ENCODE measurements at places on chromosomes 5 and 9.
A peak's percentile ranks its signal among the peaks of the same experiment; 100 is the strongest.

DNA sequence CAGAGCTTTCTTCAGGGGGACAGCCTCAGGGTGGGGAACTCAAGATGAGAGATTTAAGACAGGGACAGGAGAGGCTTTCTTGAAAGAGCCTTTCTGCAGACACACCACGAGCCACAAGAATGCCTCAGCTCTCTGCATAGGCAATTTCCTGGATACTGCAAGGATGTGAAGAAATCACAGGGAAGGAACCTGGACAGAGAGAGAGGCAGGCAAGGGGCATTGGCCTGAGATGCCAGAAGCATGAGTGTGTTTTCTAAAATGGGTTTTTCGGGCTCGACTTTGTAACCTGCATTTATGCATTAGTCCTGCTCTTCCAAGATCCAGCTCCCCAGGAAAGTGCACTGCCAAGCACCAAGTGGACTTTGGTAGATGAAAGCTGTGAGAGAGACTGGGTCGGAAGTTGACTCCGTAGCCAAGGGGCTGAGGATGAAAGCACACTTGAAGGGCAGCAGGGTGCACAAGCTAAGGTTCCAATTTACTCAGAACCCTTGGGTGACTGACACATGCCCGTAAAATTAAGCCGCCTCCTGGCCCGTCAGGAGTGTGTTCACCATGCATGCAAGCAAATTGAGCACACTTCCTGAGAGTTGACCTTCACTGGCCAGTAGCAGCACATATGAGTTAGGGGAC lies 90.9 kb downstream of the CFAP90 start:
- DNase-seq: no peak

- no peak for DNase-seq
Observed at GRCh38 chr9:115808108-115808507, 345.5 kb upstream of the PAPPA start.

- no peak for DNase-seq
Observed at GRCh38 chr9:98596486-98596885, 112.2 kb downstream of the GABBR2 start.

GRCh38 chr9:115191667-115192066 lies 73.7 kb upstream of the TNC start:
- DNase-seq: no peak

GRCh38 chr9:122004589-122004988 lies 88.5 kb downstream of the TTLL11 start:
- DNase-seq: no peak

GRCh38 chr5:150595466-150596031 lies 44.9 kb upstream of the SYNPO start:
- DNase-seq: no peak

DNA sequence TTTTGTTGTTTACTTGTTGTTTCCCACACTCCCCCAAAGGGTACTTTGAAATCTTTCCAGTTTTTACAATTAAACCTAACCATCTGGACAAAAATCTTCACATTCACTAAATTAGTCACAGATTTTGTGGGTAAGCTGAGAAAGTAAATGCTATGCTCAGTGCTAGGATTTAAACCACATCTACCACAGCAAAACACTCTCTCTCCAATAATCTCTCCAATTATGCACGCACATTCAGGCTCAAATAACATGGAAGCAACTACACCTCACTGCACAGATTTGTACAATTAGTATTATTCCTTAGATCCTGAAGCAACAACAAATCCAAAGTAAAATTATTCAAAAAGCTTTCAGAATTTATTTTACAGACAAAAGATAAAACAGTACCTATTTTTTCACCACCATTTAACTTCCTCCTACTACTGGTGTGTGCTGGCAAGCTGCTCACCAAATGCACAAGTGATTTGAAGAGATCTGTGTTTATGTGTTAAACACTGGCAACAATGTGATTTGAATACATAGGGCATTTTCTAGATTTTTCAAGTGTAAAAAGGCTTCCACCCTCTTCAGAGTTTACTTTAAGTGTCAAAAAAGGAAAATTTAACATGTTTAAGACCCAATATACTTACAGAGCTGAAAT lies 16.6 kb downstream of the ZNF608 start:
- DNase-seq: no peak

DNA sequence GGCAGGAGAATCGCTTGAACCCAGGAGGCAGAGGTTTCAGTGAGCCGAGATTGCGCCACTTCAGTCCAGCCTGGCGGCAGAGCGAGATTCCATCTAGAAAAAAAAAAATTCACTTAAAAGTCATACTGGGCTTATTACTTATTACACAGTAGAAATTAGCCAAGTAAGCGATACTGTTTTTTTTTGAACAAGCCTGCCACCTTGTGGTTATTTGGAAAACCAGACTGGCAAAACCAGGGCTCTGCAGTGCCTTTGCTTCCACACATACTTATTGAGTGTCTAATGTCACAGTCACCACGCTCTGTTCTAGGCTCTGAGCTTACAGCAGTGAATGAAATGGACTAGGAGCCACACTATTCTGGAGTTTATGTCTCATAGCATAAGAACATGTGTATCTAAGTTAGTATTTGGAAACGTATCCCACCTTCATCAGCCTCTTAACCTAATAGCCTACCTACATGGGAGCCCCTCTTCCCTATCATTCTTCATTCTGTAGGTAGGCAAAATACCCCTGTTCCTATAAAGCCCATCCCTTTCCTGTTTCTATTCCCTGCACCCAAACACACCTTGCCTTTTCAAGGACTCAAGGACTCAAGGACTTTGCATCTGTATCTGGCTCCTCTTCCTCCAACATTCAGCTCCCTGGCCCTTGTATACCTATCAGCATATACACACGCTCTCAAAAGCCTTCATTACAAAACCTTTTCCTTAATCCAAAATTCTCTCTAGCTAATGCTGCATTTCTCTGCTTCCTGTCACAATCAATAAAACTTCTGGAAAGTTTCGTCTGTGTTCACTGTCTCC lies 13.9 kb upstream of the BASP1 start:
- peak; percentile 53 for DNase-seq

DNA sequence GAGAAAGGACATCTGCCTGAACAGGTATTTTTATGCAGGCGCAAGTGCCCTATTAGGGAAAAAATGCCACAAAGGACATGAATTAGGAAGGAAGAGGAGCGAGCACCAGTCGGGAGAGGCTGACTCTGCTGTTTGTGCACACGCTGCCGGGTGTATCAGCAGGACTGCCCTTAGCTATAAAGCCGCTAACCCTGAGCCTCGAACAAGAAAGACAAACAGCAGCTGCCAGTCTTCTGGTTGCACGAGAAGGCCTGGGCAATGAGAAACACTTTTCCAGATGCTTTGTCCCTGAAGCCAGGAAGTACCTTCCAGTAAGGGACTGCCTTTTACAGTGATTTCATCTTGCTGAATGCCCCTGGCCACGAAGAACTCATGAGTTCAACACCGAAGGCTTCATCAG lies 12.6 kb downstream of the QSOX2 start:
- no peak for DNase-seq

- DNase-seq: no peak
Observed at GRCh38 chr5:63613442-63613841, 348.8 kb downstream of the HTR1A start.

DNA sequence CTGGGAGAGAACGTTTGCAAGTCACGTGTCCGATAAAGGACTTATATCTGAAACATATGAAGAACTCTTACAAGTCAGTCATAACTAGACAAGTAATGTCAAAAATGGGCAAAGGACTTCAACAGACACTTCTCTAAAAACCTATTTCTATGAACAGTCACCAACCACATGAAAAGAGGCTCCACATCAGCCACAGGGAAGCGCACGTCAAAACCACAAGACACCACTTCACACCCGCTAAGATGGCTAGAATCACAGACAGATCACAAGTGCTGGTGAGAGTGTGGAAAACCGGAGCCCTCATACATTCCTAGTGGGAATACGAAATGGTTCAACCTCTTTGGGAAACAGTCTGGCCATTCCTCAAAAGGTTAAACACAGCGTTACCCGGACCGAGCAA lies 11.5 kb upstream of the CARD9 start:
- DNase-seq: no peak

- no peak for DNase-seq
Observed at GRCh38 chr9:9874270-9874669, 738.5 kb downstream of the PTPRD start.

DNA sequence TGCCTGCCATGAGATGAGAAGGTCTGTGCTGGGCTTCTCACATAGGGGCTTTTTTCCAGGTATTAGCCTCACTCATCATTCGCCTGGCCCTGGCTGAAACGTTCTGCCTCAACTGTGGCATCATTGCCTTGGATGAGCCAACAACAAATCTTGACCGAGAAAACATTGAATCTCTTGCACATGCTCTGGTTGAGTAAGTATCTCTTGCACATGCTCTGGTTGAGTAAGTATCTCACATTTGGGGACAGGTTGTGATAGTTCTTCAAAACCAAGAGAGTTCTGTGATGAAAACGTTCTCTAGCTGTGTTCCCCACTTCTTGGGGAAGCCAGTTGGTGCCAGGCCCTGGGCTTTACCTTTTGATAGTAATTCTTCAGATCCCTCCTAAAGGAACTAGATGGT lies 17.4 kb upstream of the IL13 start:
- no peak for DNase-seq

DNA sequence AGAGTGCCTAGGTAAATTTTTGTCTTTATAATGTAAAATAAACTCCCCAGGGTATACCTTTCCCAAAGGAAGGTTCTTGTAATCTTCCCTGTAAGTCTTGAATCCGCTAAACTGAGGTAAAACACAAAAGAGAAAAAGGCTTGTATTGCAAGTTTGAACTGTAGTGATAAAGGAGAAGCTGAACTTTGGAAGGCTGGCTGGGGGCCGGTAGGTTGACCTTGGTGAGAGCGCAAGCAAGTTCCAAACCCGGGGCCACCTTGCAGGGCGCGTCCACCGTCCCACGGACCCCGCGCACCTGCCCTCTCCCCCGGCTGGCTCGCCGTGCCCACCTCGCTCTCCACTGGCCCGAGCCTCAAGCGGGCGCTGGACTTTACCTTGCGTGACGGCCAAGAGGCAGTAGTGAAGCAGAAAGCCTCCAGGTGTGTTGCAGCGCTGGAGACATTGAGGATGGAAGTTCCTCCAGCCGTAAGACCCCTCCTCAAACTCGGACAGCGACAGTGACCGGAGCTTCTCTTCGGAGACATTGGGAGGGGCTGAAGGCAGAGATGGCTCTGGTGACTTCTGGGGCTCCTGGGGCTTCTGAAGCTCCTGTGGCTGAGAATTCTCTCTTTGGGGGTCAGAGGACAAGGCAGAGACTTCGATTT lies 428 bp downstream of the SLCO4C1 start:
- no peak for DNase-seq

GRCh38 chr5:155091063-155091648 lies 77.6 kb downstream of the KIF4B start:
- DNase-seq: no peak

GRCh38 chr5:136235321-136235720 lies 42.4 kb upstream of the SMIM32 start:
- no peak for DNase-seq

GRCh38 chr5:1821862-1822261 lies 20.7 kb downstream of the NDUFS6 start:
- no peak for DNase-seq

- DNase-seq: no peak
Observed at GRCh38 chr9:105282870-105283621, 38.6 kb downstream of the SLC44A1 start.

- no peak for DNase-seq
Observed at GRCh38 chr9:92444841-92445240, 20.6 kb upstream of the OMD start.

DNA sequence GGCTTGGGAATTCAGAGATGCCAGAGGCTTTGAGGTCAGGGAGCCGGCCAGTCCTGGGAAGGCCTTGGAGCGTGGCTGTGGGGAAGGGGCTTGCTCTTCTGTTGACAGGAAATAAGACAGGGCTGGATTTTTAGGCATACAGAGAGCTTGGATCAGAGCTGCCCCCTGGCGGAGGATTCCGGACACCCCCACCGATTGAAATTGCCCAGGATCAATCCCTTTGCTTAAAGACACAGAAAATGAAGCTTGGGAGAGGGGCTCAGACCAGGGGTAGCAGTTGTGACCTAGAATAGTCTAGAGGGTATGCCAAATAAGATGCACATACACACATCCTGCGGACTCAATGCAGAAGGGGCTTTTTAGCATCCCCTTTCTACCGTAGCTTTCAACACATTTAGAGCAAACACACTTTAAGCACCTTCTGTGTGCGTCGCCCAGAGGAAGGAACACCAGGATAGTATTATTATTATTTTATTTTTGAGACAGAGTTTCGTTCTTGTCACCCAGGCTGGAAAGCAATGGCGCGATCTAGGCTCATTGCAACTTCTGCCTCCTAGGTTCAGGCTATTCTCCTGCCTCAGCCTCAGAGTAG lies 1.7 kb upstream of the NTMT1 start:
- DNase-seq: peak; percentile 45

DNA sequence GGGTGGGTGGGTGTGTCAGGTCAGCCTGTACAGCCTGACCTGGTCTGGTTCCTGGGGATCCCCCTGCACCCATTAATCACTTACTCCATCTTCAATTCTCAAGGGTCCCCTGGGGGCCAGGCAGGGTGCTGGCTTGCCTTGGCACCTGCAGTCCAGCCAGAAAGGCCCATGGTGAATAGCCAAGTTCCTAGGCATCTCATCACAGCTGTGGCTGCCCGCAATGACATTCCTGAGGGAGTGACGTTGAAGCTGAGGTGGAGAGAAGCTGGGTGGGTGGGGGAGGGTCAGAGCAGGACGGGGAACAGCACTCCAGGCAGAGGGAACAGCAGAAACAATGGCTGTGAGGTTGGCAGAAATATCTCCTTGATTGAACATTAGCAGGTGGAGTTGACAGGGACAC lies 10.6 kb downstream of the HMCN2 start:
- DNase-seq: no peak

DNA sequence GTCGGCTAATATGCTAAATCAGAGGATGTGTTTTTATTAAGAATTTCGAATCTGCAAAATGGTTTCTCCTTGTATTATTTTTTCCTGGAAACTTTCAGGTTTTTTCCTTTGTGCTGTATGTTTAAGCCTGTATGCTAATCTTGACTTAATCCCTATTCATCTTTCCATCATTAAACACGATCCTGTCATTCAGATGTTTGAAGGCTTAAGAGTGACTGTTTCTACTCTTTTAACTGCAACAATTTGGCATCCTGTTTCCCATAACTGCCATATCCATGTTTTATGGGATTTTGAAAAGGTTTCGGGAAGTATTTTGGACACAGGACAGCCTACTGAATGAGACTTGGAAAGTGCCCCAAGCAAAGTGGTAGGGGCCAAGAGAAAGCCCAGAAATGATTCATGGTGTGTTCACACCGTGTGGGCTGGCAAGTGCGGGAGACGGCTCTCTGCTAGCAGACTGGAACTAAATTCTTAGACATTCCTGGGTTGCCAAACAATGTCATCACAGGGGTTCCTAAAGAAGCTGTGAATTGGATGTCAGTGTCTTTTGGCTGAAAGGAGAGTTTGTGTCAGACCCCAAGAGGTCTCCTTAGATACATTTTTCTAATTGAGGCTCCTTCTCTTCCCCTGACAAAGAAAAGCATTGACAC lies 125.4 kb upstream of the ADAMTS16 start:
- no peak for DNase-seq

Measured in HCT116 (cell line).